ENCODE measurements at places on chromosomes 16 and 17. TPM values are rescaled to one million over a fixed set of nuclear protein-coding genes. Genes with fewer than 3 reads are reported as not detected.

GGT6 gene
- 0.22 TPM for total RNA-seq

TBC1D3E gene
- not detected for total RNA-seq

DNA sequence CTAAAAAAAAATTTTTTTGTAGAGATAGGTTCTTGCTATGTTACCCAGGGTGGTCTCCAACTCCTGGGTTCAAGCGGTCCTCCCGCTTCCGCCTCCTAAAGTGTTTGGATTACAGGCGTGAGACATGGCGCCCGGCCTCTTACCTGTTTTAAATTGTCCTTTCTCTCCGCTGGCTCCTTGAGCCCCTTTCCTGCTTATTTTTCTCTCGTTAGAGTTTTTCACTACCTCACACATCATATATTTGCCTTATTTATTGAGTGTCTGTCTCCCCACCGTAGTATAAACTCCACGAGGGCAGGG is 760 bp upstream of the SEC14L5 start:
- no peak for DNase-seq
- peak overlapping the region; percentile 71 for H3K4me3 ChIP-seq
- H3K4me1 ChIP-seq = peaks cover 15% of the 10 kb centered on the region
- peaks cover 35% of the 10 kb centered on the region for H3K27me3 ChIP-seq

DNA sequence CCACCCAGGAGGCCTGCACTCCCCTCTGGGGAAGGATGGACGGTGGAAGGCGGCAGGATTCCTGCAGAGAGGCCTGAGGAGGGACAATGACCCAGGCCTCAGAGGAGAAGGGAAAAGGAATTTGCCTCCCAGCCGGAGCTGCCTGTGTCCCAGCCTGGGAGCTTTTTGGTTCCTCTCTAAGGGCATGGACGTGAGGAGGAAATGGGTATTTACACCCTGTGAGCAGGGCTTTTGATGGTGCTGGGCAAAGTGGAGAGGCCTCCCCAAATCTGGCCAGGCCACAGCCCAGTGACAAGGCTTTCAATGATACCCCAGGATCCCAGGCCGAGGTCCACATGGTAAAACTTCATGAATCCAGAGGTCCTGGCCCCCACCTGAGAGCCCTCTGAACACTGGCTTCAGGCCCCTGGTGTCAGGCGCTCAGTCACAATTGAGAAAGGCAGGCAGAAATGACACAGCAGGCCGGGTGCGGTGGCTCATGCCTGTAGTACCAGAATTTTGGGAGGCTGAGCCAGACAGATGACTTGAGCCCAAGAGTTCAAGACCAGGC is 56.0 kb upstream of the DOC2B start:
- no peak for DNase-seq
- peak overlapping the region; percentile 83 for H3K27ac ChIP-seq
- no peak overlapping the region for H3K4me3 ChIP-seq
- H3K4me1 ChIP-seq = peaks cover 26% of the 10 kb centered on the region
- no peaks in the 10 kb centered on the region for H3K36me3 ChIP-seq

DNA sequence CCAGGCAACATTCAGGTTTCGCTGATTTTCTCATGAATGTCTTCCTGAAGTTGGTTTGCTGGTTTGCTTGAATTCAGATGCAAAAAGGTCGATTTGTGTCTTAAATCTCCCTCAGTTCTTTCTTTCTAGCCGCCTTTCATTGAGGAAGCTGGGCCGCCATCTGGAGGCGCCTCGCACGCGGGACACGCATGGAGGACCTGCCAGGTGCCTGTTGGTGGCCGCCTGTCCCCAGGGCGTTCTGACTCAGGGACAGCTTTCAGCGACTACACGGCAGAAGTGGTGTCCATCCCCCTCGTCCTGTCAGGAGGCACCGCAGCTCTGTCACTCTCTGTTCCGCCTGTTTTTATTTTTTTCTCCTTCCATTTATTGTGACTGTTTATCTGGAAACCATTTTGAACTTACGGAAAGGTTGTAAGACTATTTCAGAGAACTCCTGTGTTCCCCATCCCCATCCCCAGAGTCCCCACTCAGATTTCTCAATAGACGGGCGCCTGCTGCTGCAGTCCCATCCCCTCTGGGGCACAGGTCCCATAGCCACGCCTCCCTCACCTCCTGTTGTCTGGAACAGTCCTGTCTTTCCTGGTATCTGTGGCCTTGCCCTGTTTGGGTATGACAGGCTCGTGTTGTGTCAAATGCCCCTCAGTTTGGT is 33.2 kb downstream of the COX4I1 start:
- DNase-seq = no peak
- no peaks in the 10 kb centered on the region for H3K36me3 ChIP-seq
- no peaks in the 10 kb centered on the region for H3K4me1 ChIP-seq
- peaks cover 51% of the 10 kb centered on the region for H3K27me3 ChIP-seq

HIGD1B gene
- not detected for total RNA-seq

TNP2 gene
- total RNA-seq = not detected

AOC2 gene
- 3.0 TPM for total RNA-seq

DNA sequence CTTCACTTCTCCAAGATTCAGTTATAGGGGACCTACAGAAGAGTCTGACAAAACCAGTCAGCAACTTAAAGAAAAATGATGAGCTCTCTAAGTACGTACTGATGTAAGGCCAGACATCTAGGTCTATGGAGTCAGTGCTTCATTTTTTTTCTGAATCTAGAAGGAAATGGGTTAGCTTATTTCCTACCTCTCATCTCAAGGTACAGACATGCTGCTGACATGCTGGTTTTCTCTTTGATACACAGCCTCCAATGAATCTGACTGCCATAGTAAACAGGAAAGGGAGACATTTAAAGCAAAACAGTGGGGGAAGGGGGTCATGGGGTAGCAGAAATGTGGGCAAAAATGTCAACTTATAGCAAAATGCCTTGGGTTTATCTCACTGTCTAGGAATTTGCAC is 16.4 kb downstream of the CDR2 start:
- peaks cover 10% of the 10 kb centered on the region for H3K36me3 ChIP-seq
- no peaks in the 10 kb centered on the region for H3K27me3 ChIP-seq
- peaks cover 28% of the 10 kb centered on the region for H3K4me1 ChIP-seq
- H3K4me3 ChIP-seq = no peak overlapping the region

DNA sequence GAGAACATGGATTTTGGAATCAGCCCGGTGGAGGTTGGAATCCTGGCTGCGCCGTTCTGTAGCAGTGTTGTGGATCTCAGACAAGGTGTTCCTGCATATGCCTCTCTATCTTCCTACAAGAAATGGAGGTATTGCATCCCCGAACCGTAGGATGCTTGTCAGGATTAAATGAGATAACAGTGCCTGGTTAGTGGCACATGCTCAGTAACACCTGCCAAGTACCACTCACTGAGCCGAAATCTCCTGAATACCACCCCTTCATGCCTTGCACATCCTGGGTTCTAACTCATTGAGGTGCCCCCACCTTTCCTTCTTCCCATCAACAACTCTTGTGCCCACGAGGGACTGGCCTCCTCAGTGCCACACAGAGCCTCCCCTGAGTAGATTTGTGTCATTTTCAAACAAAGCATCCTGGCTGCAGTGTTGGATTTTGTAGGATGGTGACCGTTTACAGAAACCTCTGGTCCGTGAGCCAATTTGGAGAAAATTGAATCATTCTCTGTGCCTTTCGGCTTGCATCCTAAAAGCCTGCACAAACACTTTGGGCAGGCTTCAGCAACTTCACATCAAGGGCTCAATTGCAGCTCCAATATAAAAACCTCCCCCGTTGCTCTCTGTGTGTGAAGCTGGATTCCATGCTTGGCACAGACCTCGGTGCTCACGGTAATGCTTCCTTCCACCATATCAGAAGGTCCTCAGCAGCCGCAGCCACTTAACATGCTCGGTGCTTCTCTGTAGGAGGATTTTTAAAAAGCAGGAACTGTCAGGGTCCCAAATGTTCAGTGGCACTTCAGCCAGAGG is 84.2 kb downstream of the WWOX start:
- H3K27me3 ChIP-seq = no peaks in the 10 kb centered on the region
- H3K27ac ChIP-seq = no peak overlapping the region
- no peak overlapping the region for H3K4me3 ChIP-seq
- H3K36me3 ChIP-seq = no peaks in the 10 kb centered on the region
- H3K4me1 ChIP-seq = peaks cover 12% of the 10 kb centered on the region

GRCh38 chr16:28984619-28985135 is at the start of gene LAT:
Gene LAT (plus strand): TSS chr16:28985052. CDS start chr16:28985418, 366 bp downstream.
- no peaks in the 10 kb centered on the region for H3K4me1 ChIP-seq
- no peak within 1 kb of the TSS for H3K4me3 ChIP-seq
- DNase-seq = no peak
- H3K27me3 ChIP-seq = no peaks in the 10 kb centered on the region
- H3K27ac ChIP-seq = no peak within 1 kb of the TSS
- H3K36me3 ChIP-seq = peaks cover 36% of the 10 kb centered on the region

- H3K4me1 ChIP-seq = peaks cover 37% of the 10 kb centered on the region
- no peak overlapping the region for H3K4me3 ChIP-seq
- H3K27me3 ChIP-seq = no peaks in the 10 kb centered on the region
- no peak for DNase-seq
- H3K27ac ChIP-seq = no peak overlapping the region
Measured at GRCh38 chr17:57703273-57703672, 41.8 kb downstream of the CCDC182 start.

GRCh38 chr16:11677959-11678881 is 10.0 kb downstream of the SNN start:
- H3K27me3 ChIP-seq = no peaks in the 10 kb centered on the region
- H3K27ac ChIP-seq = peak overlapping the region; percentile 21
- no peak for DNase-seq

DNA sequence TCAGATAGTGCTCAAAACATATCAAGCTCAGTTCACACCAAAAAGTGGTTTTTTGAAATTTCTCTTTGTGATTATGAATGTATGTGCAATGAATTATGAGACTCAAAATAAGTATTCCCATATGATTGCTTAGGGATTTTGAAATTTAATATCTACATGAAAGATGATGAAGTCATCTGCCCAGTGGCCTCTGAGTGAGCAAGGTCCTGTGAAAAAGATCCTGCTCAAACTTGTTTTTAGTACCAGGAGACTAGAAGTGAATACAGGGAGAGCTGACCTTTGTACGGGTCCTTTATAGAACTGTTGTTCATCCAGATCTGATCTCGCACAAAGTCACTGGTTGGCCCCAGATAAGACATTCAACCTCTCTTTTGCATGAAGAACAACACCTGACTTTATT is 151.9 kb upstream of the MAF start:
- peaks cover 1% of the 10 kb centered on the region for H3K27me3 ChIP-seq
- H3K4me1 ChIP-seq = peaks cover 27% of the 10 kb centered on the region
- no peak for DNase-seq
- no peak overlapping the region for H3K4me3 ChIP-seq

DNA sequence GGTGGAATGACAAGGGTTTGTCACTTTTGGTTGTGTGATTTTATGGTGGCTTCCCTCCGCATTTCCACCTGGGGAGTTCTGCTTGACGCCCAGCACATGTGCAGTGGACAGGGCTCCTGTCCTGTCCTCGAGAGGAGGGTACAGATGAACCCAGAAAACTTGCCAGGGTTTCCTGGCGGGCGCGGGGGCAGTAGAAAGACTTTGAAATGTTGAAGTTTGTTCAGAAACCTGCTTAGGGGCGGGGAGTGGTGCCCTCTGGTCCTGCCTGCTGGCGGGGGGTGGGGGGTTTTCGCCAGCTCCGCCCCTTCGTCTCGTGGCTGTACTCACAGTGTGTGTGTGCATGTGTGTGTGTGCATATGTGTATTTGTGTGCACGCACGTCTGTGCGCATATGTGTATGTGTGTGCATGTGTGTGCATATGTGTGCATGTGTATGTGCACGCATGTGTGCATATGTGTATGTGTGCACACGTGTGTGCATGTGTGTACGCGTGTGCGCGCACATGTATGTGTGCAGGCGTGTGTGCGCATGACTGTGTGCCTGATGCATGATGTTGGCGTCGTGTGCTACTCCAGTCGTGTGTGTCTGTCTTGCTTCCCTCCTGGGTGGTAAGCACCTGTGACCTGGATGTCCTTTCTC is 6.8 kb downstream of the FN3KRP start:
- no peak overlapping the region for H3K4me3 ChIP-seq
- DNase-seq = no peak
- H3K27ac ChIP-seq = no peak overlapping the region
- H3K36me3 ChIP-seq = peaks cover 38% of the 10 kb centered on the region

CCL7 gene
- not detected for total RNA-seq

Data from mesothelial cell of epicardium (in vitro differentiated cells).